CD4-positive, alpha-beta T cell treated with Interleukin-6 for 4 hours (primary cell): ENCODE measurements at places on chromosomes 13 and 19.

GRCh38 chr19:53792721-53793433 is 31.2 kb downstream of the NLRP12 start:
- DNase-seq: peak; percentile 74

DNA sequence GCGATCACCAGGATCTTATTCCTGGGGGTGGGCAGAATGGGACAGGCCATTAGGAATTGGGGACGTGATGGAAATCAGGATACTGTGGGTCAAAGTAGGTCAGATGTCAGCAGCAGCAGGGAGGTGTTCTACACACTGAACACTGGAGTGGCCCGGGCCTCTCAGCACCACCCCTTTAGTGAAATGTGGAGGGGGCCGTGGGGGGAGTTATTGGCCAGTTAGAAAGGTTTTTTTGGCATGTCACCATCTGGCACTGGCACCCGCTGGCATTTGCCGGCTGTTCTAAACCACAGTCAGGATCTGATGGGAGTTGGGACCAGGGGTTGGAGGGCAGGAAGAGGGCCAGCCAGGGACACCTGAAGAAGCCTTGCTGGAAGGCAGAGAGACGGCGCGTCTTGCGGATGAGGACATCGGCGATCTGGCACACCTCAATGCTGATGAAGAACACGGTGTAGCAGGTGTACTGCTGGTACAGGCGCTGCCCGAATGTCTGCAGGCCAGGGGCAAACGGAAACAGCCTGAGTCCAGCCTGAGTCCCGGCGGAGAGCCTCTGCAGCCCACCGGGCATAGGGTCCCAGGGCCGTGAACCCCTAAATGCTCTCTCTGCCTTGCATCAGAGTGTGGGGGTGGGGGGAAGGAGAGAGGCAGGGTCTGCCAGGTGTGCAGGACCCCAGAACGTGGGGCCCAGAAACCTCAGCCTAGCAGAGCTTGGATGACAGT is 5.8 kb downstream of the TMEM147 start:
- no peak for DNase-seq

DNA sequence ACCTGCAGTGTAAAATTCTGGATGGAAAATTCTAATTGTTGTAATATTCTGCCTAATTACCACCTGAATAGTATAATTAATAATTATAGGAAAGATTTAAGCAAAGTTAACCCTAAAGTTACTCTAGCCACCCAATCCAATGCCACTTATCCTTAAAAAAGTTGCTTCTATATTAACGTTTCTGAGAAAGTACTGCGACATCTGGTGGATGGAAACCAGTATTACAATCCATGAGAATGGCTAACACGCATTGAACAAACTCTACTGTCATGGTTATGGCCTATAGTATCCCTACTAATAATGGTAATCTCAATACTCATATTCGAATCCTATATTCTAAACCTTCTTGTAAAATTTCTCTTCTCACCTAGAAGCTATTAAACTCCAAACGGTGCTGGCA is 1551.8 kb downstream of the SLITRK1 start:
- DNase-seq: no peak

GRCh38 chr13:34816245-34816884 is 125.7 kb upstream of the NBEA start:
- DNase-seq: no peak

GRCh38 chr13:77994166-77994565 is 75.5 kb upstream of the EDNRB start:
- no peak for DNase-seq

DNA sequence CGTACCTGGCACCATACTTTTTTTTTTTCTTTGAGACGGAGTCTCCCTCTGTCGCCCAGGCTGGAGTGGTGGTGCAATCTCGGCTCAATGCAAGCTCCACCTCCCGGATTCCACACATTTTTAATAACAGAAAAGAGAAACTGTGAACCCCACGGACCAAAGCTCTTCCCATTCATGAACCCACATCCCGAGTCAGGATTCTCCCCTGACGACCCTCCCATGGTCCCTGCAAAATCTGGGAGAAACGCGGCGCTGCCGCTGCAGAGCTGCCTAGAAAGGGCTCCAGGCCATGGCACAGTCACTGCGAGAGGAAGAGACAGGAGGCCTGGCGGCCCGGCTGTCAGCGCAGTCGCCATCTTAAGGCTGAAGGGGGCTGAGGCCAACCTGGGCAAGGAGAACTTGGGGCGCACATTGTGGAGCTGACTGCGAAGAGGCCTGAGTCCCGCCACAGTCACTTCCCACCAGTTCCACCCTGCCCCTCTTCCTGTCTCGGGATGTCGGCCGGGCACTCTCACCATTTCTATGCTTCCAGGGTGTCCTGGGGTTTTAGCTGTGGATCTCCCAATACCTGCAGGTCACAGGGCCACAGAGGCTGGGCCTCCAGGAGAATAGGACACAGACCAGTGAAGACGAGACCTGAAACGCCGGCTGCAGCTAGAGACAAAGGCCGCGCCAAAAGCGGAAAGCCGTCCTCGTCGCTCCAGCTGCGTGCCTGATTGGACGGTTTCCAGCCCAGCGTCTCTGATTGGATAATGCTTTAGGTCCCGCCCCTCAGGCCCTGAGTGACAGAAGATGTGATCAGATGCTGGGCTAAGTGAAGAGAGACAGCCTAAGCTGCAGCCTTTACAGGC is 71.0 kb downstream of the ZNF486 start:
- DNase-seq: peak; percentile 87

- no peak for DNase-seq
Measured at GRCh38 chr19:28614634-28615545, 598.1 kb downstream of the UQCRFS1 start.

GRCh38 chr19:56114051-56114777 is 6.9 kb downstream of the ZNF787 start:
- DNase-seq: no peak

- peak; percentile 59 for DNase-seq
Measured at GRCh38 chr13:112066624-112067004, 335 bp upstream of the SOX1 start.

GRCh38 chr19:30106417-30107095 is 164.5 kb downstream of the URI1 start:
- no peak for DNase-seq

GRCh38 chr13:23372264-23372906 is 61.1 kb downstream of the SACS start:
- no peak for DNase-seq

DNA sequence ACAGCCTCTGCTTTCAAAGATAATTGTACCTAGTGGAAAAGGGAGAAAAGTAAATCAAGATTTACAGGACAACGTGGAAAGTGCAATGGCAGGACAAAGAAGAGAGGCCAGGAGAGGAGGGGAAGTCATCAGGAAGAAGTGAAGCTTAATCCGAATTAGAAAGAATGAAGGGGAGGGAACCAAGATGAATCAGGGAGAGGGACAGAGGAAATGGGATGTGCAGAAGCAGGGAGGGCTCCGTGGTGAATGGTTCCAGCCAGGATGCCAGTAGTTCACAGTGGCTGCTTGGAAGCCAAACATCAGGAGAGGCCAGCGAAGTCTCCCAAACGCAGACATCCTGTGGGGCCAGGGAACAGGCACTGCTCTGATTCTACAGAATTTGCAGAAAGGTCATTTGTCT is 144.4 kb downstream of the LIG4 start:
- DNase-seq: no peak

GRCh38 chr19:42402376-42403116 is 12.4 kb upstream of the CNFN start:
- no peak for DNase-seq
